ENCODE measurements at places on chromosomes 11 and 22.

DNA sequence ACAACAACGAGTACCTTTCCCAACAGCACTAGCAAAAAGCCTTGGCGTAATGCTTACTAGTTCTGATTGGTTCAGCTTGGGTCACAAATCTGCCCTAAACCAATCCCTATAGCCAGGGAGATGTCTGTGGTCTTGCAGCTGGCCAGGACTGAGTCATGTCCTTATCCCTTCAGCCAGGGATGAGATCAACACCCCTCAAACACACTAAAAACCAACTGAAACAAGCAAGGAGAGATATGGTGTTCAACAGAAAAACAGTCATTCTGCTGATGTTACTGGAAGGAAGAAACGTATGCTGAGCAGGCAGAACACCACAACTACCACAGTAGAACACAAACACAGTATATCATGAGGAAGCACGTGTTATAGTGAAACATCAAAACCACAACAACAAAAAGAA, 375.6 kb downstream of the LARGE1 start:
- no peak for DNase-seq

DNA sequence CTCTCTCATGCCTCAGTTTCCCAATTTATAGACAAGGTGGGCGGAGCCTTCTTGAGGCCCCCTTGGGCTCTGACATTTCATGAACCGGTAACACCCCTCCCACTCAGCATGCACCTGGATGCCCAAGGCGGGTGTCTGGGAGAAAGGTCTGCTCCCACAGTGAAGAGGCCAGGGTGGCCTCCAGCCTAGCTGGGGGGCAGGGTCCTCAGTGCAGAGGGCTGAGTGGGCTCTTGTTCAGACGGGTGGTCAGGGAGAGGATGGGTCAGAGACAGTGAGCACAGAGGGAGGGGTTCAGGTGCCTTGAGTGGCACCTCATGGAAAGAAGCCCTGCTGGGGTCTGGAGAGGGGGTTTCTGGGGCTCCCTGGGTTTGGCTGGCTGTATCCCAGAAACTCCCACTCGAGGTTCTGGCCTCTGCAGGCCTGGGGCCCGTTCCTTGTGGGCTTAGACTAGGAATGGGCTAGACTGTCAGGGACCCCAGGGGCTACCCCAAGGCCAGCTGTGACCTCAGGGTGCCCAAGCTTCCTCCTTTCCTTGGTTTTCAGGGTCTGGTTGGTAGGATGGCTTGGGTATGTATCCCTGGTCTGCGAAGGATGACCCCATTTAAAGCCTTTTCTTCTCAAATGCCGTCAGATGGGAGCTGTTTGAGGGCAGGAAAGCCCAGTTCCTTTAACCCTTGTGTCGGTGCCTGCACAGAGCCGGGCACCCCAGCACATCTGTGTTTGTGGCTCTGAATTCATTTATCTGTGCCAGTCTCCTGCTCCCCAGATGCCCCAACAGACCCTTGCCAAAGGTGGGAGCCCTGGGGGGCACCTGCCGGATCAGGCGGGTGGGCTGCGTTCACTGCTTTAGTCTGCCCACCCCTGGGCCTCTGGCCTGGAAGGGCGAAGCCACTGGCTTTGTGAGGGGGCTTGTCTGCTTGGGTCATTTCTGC, 1.2 kb downstream of the SYNGR1 start:
- DNase-seq: no peak

DNA sequence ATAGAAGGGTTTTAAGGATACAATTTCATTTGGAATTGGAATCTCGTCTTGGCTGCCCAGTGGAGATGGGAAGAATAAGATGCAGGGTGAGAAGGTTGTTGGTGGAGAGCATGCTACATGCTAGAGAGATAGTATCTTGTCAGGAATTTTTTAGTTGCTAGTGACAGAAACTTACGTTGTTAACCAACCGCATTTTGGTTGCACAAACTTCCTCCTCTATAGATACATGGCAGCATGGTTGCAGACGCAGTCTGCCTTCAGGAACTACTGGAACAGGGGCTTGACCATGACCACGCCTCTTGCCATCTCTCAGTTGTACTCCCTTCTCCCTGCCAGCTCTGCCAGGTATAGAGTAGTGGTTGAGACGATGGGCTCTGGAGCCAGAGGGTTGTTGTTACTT, 13.5 kb upstream of the CCDC90B start:
- no peak for DNase-seq

- DNase-seq: no peak
These were observed at the start of gene MB for GRCh38 chr22:35617137-35617755. TSS of gene MB (minus strand) at chr22:35617329. CDS start at chr22:35617257, 72 bp downstream.

GRCh38 chr22:38870791-38871359, 1.1 kb downstream of the CBX6 start:
- DNase-seq: no peak

DNA sequence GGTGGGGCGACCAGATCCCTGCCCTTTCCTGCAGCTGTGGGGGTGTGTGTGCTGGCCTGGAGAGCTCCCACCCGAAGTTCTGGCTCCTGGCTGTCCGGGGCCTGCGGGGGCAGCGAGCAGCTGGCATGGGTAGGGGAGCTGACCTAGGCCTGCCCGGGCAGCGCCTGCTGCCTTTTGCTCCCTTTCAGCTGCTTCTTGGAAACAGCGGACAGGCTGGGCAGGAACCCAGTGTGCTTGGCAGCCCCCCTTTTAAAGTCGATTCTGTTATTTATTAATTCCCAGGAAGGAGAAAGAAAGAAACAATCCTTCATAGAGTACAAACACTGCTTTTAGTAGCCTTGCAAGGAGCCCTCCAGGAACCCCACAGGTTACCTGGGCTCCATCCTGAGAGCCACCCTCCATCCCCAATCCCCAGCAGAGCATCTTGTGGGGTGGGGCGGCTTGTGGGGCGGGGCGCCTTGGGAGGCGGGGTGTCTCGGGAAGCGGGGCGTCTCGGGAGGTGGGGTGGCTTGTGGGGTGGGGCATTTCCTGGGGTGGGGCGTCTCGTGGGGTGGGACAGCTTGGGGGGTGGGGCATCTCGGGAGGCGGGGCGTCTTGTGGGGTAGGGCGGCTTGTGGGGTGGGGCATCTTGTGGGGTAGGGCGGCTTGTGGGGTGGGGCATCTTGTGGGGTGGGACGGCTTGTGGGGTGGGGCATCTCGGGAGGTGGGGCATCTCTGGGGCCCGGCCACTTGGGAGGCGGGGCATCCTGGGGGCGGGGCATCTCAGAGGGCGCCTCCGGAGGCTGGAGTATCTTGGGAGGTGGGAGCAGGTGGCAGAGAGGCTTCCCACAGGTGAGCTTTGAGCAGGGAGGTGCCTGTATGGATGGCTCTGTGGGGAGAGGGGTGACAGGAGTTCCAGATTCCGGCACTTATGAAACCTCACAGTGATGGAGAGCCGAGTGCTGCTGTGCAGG, 7.0 kb downstream of the CD81 start:
- no peak for DNase-seq

DNA sequence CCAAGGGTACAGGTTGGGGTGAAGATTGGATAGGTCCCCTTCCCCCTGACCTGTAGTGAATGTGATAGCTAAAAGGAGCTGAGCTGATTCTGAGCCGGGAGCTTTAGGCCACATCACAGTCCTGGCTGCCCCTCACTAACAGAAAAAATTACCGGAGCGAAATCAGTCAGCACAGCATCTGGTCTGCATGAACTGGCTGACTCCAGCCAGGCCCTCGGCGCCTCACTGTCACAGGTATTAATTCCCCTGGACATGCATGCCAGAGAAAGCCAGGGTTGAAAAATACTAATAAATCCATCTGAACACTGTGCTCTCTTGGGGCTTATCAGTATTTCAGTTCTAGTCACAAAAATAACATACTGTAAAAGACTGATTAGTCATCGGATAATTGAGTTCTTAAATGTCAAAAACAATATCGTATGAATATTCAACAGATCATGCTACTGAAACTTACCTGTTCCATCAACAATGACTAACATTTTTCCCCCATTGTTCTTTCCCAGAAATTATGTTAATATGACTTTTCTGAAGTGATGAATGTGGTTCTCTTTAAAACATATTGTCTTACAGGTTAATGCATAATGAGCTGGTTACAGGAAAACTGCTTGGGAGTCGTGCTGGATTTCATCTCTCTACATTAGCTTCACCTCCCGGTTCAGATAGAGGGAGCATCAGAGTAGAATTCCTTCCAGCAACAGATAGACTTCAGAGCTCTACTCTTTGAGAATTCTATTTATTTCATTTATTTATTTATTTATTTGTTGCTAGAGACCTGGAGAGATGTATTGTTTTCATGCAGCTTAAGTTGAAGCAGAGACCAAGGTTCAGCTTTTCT, 387.7 kb downstream of the NXPE2 start:
- DNase-seq: no peak

GRCh38 chr11:19092342-19092741, 24.6 kb upstream of the ZDHHC13 start:
- DNase-seq: no peak

DNA sequence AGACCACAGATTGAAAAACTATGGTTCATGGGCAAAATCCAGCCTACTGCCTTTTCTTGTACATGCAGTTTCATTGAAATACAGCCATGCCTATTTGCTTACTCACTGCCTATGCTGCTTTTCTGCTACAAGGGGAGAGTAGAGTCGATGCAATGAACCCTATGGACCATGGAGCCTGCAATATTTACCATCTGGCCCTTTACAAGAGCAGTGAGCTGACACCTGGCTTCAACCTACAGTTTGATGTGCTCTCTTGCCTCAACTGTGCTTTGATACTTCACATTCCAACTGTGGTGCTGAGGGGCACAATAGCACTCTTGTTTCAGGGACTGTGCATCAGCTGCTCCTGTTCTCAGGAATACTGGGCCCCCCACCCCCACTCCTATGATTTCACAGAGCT, 239.5 kb upstream of the SORL1-AS1 start:
- DNase-seq: no peak

GRCh38 chr11:67270256-67271204, 4.3 kb downstream of the GRK2 start:
- no peak for DNase-seq

DNA sequence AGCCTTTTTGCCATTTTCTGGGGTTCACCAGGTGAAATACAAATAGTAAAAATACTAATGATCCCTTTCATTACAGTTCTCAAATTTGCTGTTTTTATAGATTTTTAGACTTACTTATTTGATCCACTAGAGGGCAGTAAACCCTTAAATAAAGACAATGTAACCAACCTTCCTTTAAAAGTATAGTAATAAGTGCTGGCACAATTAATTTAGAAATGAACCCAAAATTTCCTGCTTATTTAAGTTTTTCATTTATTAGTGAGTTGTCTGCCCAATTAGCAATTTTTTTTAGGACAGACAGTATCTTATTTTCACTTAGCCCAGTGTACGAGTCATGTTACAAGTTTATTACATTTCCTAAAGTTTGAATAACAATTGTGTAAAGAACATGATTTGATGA, 4.7 kb downstream of the DDIAS start:
- DNase-seq: no peak

- no peak for DNase-seq
These were observed 223.5 kb upstream of the NTM start for GRCh38 chr11:131146827-131147490.

DNA sequence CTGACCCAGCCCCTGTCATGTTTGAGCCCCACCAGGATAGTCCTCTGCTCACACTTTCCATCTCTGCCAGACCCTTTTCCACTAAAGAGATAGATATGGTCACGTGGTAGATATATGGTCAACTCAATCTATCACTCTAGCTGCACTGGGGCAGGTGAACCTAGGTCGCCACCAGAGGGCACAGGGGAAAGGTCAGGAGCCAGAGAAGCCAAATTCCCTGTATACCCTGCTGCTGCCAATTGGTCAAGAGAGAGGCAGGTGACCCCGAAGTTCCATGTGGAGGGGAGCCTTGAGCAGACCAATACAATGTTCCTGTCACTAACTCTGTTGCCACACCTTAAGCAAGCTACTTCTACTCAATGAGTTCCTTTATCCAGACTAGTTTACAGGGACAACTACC, 101.1 kb upstream of the GALNT18 start:
- no peak for DNase-seq

DNA sequence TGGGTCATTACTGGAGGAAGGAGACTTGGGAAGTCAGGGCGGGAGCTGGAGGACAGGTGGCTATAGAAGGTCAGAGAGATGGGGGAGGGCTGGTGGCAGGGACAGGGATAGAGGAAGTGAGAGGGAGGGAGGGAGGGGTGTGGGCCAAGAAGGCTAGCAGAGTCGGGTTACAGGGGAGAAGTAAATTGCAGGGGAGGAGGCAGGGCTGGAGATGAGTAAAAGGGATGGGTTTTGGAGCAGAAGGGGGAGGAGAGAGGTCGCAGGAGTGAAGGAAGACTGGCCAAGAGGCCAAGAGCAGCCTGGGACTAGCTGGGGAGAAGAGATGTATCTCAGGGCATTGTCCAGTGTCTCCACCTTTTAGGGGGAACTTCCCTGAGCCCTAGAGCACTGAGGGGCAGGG, 33.0 kb downstream of the LRRC10B start:
- DNase-seq: no peak

DNA sequence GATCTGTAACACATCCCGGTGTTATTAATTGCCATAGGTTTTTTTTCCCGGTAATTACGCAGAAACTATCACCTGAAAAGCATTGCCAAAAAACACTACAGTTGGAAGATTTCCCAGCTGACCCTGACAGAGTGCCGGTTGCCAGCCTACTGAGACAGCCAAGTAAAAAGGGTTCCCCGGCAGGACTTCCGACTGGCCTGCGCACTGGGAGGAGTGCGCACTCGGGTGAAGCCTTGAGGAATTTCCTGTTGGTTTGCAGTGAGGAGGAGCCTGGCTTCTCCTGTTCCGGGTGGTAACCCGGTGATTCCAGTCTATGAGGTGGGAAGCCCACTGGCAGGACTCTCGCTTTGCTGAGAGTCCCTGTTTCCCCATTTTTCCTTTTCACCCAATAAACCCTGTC, 52.1 kb downstream of the CNTF start:
- DNase-seq: no peak

DNA sequence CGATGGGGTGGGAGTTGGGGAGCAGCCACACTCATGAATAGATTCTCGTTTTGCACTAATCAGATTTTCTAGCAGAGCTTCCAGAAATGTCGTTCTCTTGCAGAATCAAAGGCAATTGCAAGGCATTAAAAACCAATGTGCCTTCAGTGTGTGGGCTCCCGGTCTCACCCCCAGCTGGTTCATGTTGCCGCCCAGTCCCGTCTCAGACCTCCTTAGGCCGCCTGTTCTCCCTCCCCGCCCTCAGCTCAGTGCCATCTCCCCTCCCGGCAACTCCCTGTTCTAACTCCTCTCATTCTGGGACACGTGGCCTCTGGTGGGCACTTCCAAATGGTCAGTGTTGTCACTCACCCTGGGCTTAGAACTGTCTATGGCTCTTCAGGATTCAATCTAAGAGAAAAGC, 42.5 kb upstream of the SMIM38 start:
- DNase-seq: no peak

DNA sequence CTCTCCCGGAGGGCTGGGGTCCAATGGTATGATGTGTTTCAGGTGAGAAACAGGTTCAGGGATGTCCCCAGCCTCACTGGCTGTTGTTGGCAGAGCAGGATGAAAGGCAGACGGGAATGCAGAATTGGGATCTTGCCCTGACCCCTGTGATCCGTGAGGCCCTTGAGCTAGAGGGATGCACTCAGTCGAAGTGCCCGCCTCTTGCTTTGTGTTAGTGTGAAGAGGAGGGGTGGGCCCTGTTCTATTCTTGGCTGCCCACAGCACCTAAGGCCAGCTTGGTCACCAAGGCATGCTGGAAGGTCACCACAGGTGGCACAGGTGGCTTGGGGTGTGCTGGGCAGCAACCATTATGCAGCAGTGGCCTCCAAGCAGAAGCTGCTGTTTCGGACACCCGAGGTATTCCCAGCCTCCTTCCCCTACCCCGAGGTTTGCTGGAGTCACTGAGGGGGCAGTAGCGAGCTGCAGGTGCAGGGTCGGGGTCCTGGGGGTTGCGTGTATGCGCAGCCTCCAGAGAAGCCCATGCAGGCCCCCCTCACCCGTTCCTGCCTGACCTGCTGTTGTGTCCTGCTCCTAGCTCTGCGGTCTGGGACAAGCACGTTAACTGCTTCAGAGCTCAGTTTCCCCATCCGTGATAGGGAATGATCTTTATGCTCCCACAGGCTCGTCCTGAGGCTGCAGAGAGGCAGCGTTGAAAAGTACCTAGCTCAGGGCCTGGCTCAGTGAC, 13.0 kb downstream of the LRP5 start:
- no peak for DNase-seq

All from stimulated activated CD8-positive, alpha-beta memory T cell treated with anti-CD3 and anti-CD28 coated beads, Interleukin-15, amount 100 ng/mL, for 4 hours (primary cell).